ENCODE measurements at places on chromosomes 16 and 17.

DNA sequence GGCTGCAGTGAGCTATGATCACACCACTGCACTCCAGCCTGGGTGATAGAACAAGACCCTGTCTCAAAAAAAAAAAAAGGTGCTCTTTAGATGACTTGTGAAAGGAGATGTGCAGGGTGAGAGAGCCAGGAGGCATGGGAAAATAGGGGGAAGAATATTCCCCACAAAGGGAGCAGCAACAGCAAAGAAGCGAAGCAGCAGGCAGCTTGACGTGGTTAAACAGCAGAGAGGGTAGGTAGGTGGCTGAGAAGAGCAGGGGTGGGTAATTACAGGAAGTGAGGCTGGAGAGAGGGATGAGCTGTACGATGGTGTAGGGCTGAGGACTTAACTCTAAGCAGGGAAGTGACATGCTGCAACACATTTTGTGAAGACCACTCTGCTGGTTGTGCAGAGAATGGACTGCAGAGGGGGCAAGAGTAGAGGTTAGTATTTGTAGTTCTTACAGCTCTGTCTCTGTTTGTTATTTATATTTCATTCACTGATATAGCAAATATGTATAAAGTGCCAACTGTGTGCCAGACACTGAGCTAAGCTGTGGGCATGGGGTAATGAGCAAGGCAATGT lies 1.6 kb downstream of the HEATR3 start:
- no peak for DNase-seq

- DNase-seq = no peak
Observed at GRCh38 chr17:69853541-69854224, 221.3 kb upstream of the KCNJ16 start.

- no peak for DNase-seq
Observed at GRCh38 chr17:63760771-63761539, 12.4 kb downstream of the CCDC47 start.

DNA sequence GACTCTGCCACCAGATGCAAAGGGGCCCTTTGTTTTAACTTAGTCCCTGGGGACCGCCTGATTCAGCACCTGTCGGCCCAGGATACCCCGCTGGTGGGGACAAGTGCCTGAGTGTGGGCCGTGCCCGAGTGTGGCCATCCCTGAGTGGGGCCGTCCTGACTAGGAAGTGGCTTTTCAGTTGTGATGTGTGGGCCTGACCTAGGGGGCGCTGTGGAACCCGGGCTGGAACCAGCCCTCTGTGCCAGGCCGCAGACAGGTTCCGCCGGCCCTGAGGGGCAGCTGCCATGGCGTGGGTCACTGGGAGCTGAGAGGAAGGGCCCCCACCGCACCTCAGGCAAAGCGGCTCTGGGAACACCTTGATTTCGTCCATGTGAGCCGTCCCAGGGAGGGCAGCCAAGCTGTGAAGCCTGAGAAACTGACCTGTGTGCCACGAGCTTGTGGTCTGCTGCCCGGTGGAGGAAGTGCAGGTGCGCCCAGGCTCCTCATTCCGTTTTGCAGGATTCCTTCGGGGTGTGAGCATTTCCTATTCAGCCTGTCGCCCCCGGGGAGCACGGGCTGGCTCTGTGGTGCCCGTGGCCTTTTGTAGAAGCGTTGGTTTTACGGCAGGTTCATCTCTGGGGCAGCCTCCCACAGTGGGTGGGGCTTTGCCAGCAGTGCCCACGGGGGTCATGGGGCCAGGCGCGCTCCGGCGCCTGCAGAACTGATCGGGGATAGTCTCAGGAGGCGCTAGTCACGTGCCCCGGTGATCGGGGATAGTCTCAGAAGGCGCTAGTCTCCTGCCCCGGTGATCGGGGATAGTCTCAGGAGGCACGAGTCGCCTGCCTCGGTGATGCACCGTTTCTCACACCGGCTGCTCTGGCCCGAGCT lies 5.3 kb downstream of the RPL13 start:
- no peak for DNase-seq

GRCh38 chr17:77510133-77510796 lies 369.5 kb downstream of the SEC14L1 start:
- DNase-seq = no peak

GRCh38 chr17:78653382-78653781 lies 76.2 kb upstream of the DNAH17 start:
- no peak for DNase-seq

GRCh38 chr16:50526796-50527195 lies 21.4 kb upstream of the NKD1 start:
- DNase-seq = no peak

DNA sequence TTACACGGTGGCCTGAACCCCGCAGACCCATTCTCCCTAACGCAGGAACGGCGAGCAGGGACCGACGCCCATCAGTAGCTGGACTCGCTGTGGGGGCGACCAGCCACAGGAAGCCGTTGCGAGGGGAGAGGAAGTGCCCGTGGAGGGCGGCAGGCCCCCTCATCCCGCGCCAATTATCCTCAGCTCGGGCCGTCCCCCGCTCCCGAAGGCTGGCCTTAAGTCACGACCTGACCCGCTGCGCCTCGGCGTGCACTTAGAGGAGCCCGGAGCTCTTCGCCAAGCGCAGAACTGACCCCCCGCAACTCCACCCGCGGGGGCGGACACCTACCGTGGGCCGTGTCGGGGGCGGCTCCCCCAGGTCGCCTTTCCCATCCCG lies 401 bp downstream of the ARL16 start:
- no peak for DNase-seq

DNA sequence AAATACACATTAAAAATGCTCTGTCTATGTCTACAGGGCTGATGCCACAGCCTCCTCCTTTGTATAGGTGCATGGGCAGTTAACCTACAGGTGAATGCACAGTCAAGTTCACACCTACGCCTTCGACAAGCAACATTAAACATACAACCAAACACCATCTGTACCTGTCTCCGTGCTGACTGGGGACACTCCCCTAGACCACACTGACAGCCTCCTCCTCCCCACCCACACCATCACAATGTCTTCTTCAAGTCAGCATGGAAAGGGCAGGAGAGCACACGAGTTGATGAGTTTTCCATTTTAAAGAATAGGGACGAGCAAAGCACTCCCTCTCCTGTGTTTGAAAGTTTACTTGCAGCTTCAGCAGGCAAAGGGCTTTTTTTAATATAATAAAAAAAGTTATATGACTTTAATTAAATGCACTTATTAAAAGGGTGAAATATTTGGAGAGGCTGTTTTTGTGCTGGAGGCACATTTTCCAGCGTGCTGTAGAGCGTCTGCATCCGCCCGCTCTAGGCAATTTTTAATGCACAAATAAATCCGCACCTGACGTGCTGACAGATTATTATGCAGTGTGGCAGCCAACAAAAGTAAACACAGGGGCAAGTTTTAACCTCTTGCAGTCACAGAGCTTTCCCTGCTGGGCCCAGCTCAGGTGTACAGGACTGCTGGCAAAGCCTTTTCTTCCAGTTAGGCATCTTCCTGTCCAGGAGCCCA lies 367.9 kb downstream of the SOX9 start:
- no peak for DNase-seq

- DNase-seq = no peak
Observed at GRCh38 chr17:30101686-30102390, 14.8 kb upstream of the NSRP1 start.

- DNase-seq = no peak
Observed at GRCh38 chr17:8222380-8222629, 11.9 kb upstream of the AURKB start.

- DNase-seq = no peak
Observed at GRCh38 chr16:9843424-9844018, 338.7 kb downstream of the GRIN2A start.

DNA sequence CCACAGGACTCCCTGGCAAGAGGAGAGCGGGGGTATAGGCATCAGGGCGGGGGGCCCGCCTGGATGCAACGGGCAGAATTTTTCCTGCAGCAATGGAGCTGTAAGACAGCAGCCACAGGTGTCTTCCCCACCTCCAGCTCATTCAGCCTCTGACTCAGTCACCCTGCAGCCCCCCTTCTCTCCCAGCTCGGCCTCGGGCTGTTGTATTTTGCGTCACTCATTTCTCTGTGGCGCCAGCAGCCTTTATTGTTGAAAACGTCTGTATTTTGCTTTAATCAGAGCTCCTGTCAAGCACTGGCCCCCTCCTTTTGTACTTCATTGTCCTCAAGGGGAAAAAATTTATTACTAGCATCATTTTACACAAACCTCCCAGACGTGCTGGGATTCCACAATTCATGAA lies 117.7 kb downstream of the WSCD1 start:
- DNase-seq = no peak

- DNase-seq = no peak
Observed at GRCh38 chr16:67825119-67825518, 17.0 kb upstream of the THAP11 start.

- DNase-seq = no peak
Observed at GRCh38 chr16:2090481-2090776, 42.6 kb downstream of the TSC2 start.

DNA sequence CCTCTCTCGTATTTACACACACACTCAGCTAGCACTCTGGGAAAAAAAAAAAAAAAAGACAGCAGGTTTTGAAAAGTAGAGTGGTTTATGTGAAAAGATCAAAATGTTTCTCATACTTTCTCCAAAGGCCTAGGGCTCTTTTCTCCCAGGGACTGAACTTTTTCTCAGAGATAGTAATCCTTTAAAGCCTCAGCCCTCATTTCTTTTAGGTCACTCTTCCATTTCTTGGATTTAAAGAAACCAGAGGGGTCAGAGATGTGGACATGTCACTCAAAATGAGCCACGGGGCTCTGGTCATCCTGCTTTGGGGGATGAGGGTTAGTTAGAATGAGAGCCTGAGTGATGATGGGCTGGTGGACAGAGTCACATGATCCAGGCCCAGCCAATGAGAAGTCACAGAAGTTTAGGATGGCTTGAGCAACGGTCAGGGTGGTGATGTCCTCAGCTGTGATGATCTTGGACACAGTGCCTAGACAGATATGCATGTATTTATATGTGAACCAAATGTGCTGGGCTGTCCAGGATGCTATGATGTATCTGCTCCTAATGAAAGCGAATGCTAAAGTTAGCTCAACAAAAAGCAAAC lies 33.7 kb upstream of the AXIN2 start:
- DNase-seq = no peak

DNA sequence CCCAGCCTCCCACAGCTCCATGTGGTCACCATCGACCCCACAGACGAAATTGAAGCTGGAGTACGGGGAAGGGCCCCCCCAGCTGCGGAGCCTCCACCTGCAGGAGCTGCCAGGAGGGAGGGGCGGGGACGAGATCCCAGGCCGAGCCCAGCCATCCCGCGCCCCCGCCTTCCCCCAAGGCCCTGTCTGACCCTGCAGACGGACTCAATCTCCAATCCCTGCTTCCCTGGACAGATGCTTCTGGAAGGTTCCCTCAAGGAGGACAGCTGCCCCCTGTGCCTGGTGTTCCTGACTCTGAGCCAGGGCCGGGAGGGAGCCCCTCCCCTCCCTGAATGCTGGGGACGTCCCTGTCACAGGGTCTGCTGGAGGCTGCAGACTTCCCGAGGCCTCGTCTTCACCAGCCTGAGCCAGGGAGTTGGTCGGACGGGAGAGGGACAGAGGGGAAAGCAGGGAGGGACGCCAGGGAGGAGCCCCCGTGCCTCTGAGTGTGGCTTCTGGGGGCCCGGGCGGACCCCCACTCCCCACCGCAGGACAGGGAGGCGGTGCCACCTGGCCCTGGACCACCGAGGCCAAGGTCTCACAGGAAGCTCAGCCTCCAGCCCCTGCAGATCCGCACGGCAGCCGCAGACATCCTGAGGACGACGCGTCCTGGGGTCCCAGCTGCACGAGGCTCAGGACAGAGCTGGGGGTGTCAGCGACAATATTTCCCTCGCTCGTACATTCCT lies 21.3 kb upstream of the C1QTNF8 start:
- DNase-seq = peak; percentile 56

DNA sequence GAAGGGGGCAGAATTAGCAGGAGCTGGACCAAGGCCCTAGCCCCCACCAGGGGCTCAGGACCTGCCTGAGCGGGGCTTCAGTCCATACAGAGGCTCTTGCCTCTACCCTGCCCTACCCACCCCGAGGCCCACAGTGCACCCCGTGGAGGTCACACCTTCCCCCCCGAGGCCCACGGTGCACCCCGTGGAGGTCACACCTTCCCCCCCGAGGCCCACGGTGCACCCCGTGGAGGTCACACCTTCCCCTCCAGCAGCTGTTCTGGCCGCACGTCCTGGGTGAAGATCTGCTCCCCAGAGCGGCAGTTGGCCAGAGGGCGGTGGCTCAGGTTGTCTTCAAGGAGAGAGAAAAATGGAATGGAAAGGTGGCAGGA lies 11.4 kb downstream of the CASKIN2 start:
- peak; percentile 62 for DNase-seq

GRCh38 chr17:76671123-76671911 lies 27.8 kb upstream of the ST6GALNAC1 start:
- DNase-seq = peak; percentile 100

DNA sequence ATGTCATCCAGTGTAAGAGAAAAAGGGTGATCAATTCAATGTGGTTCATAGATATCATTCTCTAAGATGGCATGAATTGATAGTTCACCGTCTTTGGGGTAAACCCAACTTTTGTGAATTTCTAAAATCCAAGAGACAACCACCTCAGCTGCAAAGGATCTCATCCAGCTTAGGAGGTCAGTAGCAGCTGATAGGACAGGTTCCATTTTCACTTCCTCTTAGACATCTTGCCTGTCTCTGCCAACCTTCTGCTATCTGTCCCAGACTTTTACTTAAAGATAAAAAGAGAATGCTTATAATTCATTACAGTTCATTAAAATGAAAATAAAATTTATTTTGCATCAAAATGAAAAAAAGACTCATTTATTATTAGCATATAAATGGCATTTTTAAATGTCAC lies 468.2 kb downstream of the XYLT1 start:
- DNase-seq = no peak

- no peak for DNase-seq
Observed at GRCh38 chr17:3534881-3535252, 22.7 kb downstream of the TRPV3 start.

DNA sequence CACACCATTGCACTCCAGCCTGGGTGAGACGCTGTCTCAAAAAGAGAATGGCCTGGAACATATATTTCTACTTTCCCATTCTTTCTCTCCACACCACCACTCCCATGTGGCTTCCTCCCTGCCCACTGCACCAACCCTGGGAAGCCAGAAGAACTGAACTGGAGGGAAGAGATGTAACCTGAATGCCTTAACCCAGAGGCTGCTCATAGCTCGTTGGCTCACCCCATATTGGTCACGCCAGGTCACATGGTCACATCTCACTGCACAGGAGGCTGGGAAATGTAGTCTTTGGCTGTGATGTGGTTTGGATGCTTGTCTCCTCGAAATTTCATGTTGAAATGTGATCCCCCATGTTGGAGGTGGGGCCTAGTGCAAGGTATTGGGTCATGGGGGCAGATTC lies 5.9 kb upstream of the DNAH17 start:
- DNase-seq = no peak

GRCh38 chr16:11016993-11017392 lies 72.6 kb downstream of the CLEC16A start:
- no peak for DNase-seq

GRCh38 chr16:81715358-81716196 lies 63.5 kb upstream of the PLCG2 start:
- no peak for DNase-seq

- DNase-seq = no peak
Observed at GRCh38 chr17:1571341-1571704, 8.7 kb upstream of the PITPNA start.

- DNase-seq = no peak
Observed at GRCh38 chr17:7972131-7972785, 30.2 kb upstream of the GUCY2D start.
